ENCODE measurements at places on chromosomes 7 and 10. TPM values are rescaled to one million over a fixed set of nuclear protein-coding genes. Genes with fewer than 3 reads are reported as not detected.

GRCh38 chr7:5477723-5478531 lies 54.3 kb upstream of the TNRC18 start:
- H3K27me3 ChIP-seq, result no peaks in the 10 kb centered on the region
- no peak for DNase-seq
- H3K4me1 ChIP-seq, result peaks cover 18% of the 10 kb centered on the region
- peaks cover 9% of the 10 kb centered on the region for H3K36me3 ChIP-seq
- H3K4me3 ChIP-seq, result peak overlapping the region; percentile 36

DNA sequence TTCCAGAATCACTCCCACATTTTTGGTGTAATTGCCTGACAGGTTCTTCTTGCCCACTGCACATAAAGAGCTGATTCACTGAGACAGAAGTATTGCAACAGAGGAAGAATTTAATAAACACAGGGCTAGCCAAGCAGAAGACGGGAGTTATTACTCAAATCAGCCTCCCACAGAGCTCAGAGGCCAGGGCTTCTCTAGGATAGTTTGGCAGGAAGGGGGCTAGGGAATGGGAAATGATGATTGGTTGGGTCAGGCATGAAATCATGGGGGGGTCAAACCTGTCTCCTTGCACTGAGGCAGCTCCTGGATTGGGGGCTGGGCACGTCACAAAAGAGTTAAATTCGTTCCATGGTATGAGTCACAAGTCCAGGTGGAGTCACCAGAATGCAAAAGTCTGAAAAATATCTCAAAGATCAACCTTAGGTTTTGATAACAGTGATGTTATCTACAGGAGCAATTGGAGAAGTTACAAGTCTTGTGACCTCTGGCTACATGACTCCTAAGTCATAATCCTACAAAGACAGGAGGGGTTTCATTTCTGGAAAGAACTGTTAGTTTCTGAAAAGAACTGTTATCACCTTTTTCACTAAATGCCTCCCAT lies 30.2 kb upstream of the ERCC6 start:
- H3K27me3 ChIP-seq, result no peaks in the 10 kb centered on the region
- H3K4me3 ChIP-seq, result no peak overlapping the region
- no peaks in the 10 kb centered on the region for H3K36me3 ChIP-seq
- H3K4me1 ChIP-seq, result no peaks in the 10 kb centered on the region
- no peak overlapping the region for H3K27ac ChIP-seq

- DNase-seq, result no peak
- no peak overlapping the region for H3K4me3 ChIP-seq
- H3K4me1 ChIP-seq, result peaks cover 20% of the 10 kb centered on the region
- no peaks in the 10 kb centered on the region for H3K36me3 ChIP-seq
- no peak overlapping the region for H3K27ac ChIP-seq
These were observed 7.1 kb downstream of the CCDC126 start for GRCh38 chr7:23604296-23604640.

DNA sequence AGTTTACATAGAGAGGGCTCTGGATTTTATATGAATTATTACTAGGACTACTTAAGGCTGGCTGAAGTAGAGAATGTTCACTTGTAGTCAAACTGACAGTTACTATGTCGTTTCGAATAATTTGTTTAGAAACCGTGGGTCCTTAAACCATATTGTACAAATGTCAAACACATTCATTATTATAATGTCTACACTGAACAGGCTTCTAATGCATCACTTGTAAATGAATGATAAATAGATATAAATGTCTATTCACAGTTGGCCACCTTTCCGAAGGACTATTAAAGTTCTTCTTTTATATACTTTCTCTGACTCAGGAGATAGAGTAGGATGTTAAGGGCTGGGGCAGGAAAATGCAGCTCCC lies 95.3 kb downstream of the SEMA3D start:
- no peak overlapping the region for H3K4me3 ChIP-seq
- no peak for DNase-seq
- H3K4me1 ChIP-seq, result no peaks in the 10 kb centered on the region
- H3K36me3 ChIP-seq, result no peaks in the 10 kb centered on the region
- H3K27ac ChIP-seq, result no peak overlapping the region
- no peaks in the 10 kb centered on the region for H3K27me3 ChIP-seq

DNA sequence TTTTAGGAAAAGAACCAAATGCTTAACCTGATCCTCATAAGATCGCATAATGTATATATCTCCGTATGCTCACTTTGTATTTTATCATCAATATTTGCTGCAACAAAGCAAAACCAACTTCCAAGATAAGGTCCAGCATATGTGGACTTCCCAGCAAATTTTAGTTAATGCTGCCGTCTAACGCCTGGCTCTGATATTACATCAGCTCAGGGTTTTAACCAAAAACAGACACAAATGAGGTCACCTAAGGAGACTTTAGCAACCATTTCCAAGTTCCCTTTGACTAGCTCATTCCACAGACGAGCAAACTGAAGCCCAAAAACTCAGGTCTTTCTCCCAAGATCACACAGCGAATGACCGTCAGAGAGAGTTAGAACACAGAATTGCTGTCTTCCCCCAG lies 59.4 kb upstream of the UCN3 start:
- H3K4me1 ChIP-seq, result no peaks in the 10 kb centered on the region
- H3K27me3 ChIP-seq, result no peaks in the 10 kb centered on the region
- no peak overlapping the region for H3K4me3 ChIP-seq
- no peak overlapping the region for H3K27ac ChIP-seq

- no peaks in the 10 kb centered on the region for H3K36me3 ChIP-seq
- H3K4me1 ChIP-seq, result peaks cover 13% of the 10 kb centered on the region
- H3K27ac ChIP-seq, result no peak overlapping the region
- no peak for DNase-seq
These were observed 59.2 kb downstream of the CDHR3 start for GRCh38 chr7:106022193-106022821.

DNA sequence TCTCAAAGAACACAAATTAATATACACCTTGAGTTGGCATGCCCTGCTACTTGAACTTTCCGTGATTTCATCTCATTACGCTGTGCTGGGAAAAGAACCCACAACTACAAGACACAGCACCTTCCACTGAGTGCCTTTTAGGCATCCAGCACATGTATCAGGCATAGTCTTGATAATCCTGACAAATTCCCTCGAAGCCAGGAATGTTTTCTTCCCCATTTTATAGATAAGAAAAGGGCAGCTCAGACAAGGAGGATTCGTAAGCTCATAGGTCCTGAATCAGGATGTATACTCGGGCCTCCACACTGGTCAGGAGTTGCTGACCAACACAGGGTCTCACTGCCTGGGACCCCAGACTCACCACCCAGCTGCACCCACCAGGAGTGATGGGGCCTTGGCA lies 368.6 kb downstream of the TNS3 start:
- no peak overlapping the region for H3K4me3 ChIP-seq
- H3K36me3 ChIP-seq, result no peaks in the 10 kb centered on the region
- no peaks in the 10 kb centered on the region for H3K27me3 ChIP-seq
- DNase-seq, result peak; percentile 70

- H3K27ac ChIP-seq, result no peak overlapping the region
- no peak for DNase-seq
- no peaks in the 10 kb centered on the region for H3K4me1 ChIP-seq
These were observed 239.8 kb downstream of the ETV1 start for GRCh38 chr7:13749636-13750035.

GRCh38 chr7:84908196-84908793 lies 278.6 kb downstream of the SEMA3D start:
- H3K27me3 ChIP-seq, result no peaks in the 10 kb centered on the region
- no peaks in the 10 kb centered on the region for H3K36me3 ChIP-seq
- H3K4me3 ChIP-seq, result no peak overlapping the region
- peaks cover 32% of the 10 kb centered on the region for H3K4me1 ChIP-seq
- peak overlapping the region; percentile 21 for H3K27ac ChIP-seq

GRCh38 chr10:35700487-35700882 lies 58.4 kb upstream of the FZD8 start:
- H3K4me3 ChIP-seq, result no peak overlapping the region
- no peak for DNase-seq
- no peaks in the 10 kb centered on the region for H3K36me3 ChIP-seq
- H3K4me1 ChIP-seq, result no peaks in the 10 kb centered on the region
- no peaks in the 10 kb centered on the region for H3K27me3 ChIP-seq

- peak within 1 kb of the TSS; percentile 73 for H3K4me3 ChIP-seq
- no peaks in the 10 kb centered on the region for H3K36me3 ChIP-seq
- H3K4me1 ChIP-seq, result peaks cover 51% of the 10 kb centered on the region
- H3K27me3 ChIP-seq, result no peaks in the 10 kb centered on the region
These were observed at the start of gene FGFR2 for GRCh38 chr10:121598263-121599249. FGFR2 (minus strand) TSS chr10:121598444; CDS start chr10:121593817, 4,627 bp downstream.

GRCh38 chr10:84783909-84784308 lies 455.5 kb downstream of the CCSER2 start:
- H3K4me3 ChIP-seq, result no peak overlapping the region
- DNase-seq, result no peak
- H3K4me1 ChIP-seq, result no peaks in the 10 kb centered on the region
- no peaks in the 10 kb centered on the region for H3K27me3 ChIP-seq
- H3K27ac ChIP-seq, result no peak overlapping the region
- no peaks in the 10 kb centered on the region for H3K36me3 ChIP-seq

DNA sequence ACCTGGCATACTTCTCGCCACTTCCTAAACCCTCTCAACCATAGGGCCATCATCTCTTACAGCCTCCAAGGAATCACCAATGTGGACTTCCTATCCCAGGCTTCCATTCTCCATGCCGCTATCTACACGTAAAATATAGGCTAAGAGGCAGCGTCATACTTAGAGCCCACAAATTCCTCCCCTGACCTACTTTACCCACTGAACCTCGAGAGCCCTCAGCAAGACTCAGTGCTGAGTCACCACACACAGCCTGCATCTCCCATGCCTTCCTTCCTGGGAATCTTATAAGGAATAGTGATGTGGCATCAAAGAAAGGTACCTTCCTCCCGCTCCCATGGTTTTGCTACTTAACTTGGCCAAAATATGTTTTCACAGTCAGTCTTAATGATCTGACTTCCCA lies 435.6 kb upstream of the NFE2L3 start:
- no peak overlapping the region for H3K4me3 ChIP-seq
- H3K36me3 ChIP-seq, result no peaks in the 10 kb centered on the region
- H3K27ac ChIP-seq, result no peak overlapping the region
- H3K27me3 ChIP-seq, result no peaks in the 10 kb centered on the region
- DNase-seq, result no peak

DNA sequence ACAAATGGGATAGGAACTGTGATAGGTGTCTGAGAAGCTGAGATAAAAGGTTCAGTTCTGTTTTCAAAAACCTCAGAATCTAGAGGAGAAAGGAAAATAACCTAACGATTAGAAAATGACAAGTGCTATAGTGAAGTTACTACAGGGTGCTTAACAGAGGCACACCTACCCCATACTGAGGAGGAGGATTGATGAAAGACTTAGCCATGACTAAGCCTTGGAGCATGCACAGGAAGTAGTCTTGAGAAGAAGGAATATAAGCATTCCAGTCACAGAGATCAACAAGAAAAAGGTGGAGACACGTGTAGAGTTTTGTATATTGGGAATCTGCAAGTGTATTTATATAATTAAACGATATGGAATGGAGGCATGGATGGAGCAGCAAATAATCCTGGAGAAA lies 1225.5 kb upstream of the CELF2 start:
- H3K27me3 ChIP-seq, result no peaks in the 10 kb centered on the region
- peaks cover 6% of the 10 kb centered on the region for H3K4me1 ChIP-seq
- DNase-seq, result no peak
- no peak overlapping the region for H3K27ac ChIP-seq
- no peaks in the 10 kb centered on the region for H3K36me3 ChIP-seq
- H3K4me3 ChIP-seq, result no peak overlapping the region

DNA sequence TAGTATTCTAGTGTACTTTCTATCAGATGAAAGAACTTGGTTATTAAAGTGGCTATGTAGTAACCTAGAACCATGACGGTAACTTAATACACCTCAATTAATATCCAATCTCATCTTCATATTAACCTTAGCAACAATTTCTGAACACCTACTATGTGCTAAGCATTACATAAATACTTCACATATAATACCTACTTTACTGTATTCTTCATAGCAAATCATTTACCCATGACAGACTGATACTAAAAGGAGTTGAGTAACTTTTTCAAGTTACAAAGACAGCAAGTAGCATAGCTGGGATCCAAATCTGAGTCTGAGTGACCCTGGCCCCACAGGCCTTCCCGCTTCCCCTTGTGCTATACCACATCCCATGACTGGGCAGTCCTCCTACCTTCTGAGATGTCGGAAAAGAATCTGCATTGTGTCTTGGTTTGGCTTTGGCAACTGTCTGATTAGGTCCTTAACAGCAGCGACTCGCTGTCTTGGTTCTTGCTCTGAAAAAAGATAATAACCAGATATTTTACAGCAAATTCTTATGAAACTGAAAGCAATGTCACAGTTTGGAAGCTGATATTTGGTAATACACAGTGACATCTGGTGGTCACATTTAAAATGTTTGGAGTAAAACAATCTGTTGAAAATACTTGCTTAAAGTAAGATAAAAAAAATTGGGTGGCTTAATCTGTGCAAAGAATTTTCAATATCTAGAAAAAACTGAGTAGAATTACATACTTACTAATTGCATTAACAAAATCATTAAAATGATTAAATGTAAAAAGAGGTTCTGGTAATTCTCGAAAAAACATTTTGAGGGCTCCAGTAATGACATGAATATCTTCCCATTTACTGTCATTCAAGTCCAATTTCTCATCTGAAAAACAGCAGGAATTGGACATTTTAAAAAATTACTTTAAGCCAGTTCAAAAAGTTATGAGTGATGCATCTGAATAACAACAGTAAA lies 120.1 kb downstream of the ARHGAP12 start:
- H3K4me1 ChIP-seq, result no peaks in the 10 kb centered on the region
- no peaks in the 10 kb centered on the region for H3K36me3 ChIP-seq
- H3K27me3 ChIP-seq, result no peaks in the 10 kb centered on the region
- peak overlapping the region; percentile 35 for H3K4me3 ChIP-seq

- no peaks in the 10 kb centered on the region for H3K36me3 ChIP-seq
- peaks cover 57% of the 10 kb centered on the region for H3K4me1 ChIP-seq
- H3K27me3 ChIP-seq, result no peaks in the 10 kb centered on the region
- H3K27ac ChIP-seq, result peak overlapping the region; percentile 70
- DNase-seq, result peak; percentile 77
These were observed 25.8 kb downstream of the AKR1E2 start for GRCh38 chr10:4851846-4852245.

DNA sequence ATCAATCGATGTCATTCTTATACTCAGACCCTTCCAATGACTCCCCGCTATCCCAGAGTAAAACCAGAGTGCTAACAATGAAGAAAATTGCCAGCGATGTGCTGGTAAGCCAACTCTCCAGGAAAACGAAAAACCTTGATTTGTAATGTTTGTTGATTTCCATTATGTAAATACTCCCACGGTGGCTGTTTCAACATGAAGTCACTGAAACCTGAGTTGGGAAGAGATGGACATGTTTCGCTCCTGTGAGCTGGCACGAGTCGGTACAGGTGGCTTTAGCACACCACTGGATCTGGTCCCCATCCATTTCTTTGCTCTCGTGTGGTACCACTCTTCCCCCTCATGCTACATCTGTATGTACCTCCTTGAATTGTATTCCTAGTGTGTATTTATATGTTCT lies 52.9 kb downstream of the AP3M1 start:
- peaks cover 100% of the 10 kb centered on the region for H3K36me3 ChIP-seq
- DNase-seq, result no peak
- no peaks in the 10 kb centered on the region for H3K27me3 ChIP-seq
- H3K4me3 ChIP-seq, result no peak overlapping the region
- H3K27ac ChIP-seq, result no peak overlapping the region

GRCh38 chr7:140631021-140631420 lies 9.6 kb downstream of the DENND2A start:
- peak overlapping the region; percentile 98 for H3K27ac ChIP-seq
- peaks cover 79% of the 10 kb centered on the region for H3K4me1 ChIP-seq
- H3K36me3 ChIP-seq, result no peaks in the 10 kb centered on the region
- no peak for DNase-seq

The PROSER2 gene
- 4.6 TPM for total RNA-seq

The LUC7L2 gene
- total RNA-seq, result 56.0 TPM

The SUGCT gene
- 7.8 TPM for total RNA-seq

The CPED1 gene
- 31.1 TPM for total RNA-seq

The TAS2R41 gene
- 0.66 TPM for total RNA-seq

The NRCAM gene
- total RNA-seq, result 2.9 TPM

The MTERF1 gene
- 7.9 TPM for total RNA-seq

The NPY4R gene
- not detected for total RNA-seq

The UFSP1 gene
- 7.9 TPM for total RNA-seq

All from esophagus muscularis mucosa (tissue), 4 donors.